NCI-H510A (cell line): ENCODE measurements at places on chromosomes 3 and 15.

DNA sequence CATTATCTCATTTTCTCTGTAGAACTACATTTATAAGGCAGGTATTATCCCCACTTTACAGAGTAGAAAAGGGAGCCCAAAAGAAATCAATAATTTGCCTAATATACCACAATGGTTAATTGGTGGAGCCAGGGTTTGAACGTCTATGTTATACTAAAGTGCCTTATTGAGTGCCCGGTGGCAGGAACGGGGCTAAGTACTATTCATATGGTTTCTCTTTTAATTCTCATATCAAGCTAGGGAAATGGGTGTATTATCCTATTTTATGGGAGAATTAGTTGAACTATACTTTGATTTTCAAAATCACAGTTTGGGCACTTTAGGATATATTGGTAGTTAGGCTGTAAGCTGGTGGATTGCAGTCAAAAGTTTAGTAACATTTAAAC, 1.5 kb downstream of the CEP97 start:
- DNase-seq: no peak

DNA sequence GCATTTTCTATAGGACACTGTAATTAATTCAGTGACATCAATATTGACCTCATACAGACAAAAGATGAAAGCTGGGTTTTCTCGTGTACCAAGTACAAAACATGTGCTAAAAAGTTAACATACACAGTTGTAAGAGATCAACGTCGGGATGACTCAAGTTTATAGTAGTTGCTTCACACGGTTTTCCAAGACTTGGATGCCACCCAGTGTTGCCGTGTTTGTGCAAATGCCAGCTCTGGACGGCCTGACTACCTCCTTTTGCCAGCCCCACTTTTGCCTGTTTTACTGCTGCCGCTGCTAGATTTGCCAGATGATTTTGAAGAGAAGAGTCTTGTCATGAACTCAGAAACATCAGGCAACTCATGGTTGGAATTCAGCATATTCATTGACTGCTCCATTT, 17.6 kb downstream of the EMC7 start:
- DNase-seq: no peak

DNA sequence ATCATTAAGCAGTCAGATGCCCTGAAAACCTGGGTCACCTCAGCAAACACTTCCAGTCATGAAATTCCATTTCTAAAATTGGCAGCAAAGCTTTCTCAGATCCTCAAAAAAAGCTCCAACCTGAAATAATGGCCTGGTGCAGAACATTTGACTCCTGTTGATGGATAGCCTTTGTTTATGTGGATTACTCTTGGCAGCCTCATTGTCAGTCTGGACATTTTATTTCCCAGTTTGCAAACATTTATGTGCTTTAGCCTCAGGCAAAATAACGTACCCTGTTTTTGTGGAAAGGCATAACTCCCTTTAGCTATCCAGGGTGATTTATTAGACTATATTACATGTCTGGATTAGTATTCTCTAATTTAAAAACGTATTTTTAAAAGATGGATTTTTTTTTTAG, 53.9 kb downstream of the PXYLP1 start:
- no peak for DNase-seq

DNA sequence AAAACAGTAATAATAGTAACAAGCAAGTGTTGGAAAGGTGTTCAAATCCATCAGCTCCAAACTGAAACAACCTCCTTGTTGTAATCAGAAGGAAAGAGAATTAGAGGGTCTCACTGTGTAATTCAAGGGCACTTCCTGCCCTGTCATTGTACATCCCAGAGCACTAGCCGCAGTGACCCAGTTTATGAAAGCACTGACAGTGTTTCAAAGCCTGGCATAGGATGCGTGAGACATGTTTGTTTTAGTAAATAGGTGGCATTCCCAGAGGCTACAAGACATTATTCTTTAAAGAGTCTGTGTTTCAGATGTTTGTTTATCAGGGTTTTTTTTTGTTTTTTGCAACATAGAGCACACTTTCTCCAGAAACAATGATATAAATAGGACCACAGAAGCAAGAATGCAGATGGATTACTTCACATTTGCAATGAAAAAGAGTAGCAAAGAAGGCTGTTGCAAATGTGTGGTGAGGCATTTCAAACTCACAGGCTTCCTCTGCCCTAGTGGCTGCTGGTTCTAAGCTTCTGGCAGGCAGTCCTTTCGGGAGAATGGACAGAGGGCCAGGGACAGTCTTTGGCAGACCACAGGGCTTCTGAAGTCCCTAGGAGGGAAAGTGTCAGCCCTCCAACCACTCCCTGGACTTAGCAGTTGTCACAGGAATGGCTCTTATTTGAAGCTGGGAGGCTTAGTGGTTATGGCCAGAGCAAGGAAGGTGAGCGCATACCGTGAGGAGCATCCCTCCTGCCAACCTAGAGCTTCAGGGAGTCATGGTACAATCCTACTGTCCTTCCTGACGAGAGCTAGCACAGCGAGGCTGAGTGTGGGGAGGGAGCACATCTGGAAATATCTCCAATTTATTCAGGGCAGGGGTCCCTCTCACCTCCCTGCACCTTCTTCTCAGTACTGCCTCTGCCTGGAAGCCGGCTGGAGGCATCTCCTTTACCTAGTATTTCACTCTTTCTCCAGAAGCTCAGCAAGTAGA, 31.4 kb upstream of the TIPARP start:
- no peak for DNase-seq

- no peak for DNase-seq
These were observed 130.2 kb downstream of the IL1RAP start for GRCh38 chr3:190644035-190644434.

DNA sequence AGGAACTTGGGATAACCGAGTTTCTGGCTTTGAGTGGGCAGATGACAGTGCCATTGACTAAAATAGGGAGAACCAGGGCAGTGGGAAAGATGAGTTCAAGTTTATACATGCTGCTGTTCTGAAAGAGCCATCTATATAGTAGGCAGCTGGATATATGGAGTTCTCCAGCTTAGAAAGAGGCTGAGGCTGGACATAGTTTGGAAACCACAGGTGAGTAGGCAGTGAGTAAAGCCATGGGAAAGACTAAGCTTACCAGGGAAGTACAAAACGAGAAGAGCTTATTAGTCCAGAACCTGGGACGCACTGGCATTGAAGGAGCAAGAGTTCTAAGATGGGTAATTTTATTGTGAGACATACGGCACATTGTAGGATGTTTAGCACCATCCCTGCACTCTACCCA, 54.2 kb downstream of the MSL2 start:
- no peak for DNase-seq

DNA sequence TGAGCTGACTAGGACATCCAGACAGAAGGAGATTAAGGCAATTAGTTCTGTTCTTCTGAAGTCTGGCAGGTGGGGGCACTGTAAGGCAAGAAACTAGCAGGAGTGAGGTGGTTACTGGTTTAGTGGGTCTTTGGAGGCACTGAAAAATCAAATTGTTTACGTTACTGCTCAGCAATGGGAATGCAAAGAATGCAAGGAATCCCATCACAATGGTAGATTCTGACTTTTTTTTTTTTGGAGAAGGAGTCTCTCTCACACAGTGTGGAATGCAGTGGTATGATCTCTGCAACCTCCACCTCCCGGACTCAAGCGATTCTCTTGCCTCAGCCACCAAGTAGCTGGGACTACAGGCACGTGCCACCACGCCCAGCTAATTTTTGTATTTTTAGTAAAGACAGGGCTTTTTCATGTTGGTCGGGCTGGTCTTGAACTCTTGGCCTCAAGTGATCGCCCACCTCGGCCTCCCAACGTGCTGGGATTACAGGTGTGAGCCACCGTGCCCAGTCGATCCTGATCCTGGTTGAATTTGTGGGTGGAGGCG, 16.4 kb downstream of the FAM107A start:
- no peak for DNase-seq

GRCh38 chr3:49674497-49674983, 389 bp downstream of the APEH start:
- DNase-seq: no peak

DNA sequence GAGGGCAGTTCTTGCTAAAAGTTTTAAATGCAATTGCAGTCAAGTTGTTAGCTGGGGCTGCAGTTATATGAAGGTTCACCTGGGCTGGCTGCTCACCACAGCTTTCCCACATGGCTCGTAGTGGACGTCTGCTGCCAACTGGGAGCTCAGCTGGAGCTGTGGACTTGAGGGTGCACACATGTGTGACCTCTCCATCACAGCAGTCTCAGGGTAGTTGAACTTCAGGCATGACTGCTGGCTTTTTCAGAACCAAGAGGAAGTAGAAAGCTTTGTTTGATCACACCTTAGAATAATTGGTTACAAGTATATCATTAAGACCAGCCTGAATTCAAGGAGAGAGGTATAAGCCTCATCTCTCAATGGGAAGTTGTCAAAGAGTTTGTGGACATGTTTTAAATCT, 74.1 kb downstream of the CHL1 start:
- no peak for DNase-seq

DNA sequence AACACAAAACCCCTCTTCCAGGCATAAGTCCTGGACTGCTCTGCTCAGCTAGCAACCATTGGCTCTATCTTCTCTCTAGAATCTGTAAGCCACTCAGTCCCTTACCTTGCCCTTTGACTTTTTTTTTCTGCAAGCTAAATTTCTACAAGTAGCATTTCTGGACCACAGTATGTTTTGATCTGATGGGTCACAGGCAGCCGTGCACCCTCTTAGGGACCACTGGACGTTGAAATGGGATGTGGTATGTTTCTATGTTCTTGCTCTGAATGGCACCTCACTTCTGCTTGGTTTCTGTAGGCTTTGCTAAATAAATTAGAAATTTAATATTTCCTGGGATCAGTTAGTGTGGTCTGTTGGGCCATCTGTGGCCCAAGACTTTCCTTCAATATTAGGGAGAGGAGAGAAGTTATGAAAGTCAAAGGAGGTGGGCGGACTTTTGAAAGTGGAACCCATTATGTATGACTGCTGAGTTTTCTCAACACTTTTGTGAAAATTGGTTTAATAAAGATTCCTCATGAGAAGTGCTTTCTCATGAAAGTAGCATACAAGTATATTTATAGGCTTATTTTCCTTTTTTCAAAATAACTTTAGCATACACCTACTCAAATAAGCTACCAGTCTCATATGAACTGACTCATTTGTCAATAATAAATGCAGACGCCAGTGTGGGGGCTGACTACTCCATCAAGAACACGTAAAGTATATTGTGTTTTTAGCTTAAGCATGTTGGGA, 18.4 kb upstream of the TIPARP start:
- DNase-seq: no peak

GRCh38 chr3:5276934-5277333, 89.4 kb downstream of the EDEM1 start:
- no peak for DNase-seq

DNA sequence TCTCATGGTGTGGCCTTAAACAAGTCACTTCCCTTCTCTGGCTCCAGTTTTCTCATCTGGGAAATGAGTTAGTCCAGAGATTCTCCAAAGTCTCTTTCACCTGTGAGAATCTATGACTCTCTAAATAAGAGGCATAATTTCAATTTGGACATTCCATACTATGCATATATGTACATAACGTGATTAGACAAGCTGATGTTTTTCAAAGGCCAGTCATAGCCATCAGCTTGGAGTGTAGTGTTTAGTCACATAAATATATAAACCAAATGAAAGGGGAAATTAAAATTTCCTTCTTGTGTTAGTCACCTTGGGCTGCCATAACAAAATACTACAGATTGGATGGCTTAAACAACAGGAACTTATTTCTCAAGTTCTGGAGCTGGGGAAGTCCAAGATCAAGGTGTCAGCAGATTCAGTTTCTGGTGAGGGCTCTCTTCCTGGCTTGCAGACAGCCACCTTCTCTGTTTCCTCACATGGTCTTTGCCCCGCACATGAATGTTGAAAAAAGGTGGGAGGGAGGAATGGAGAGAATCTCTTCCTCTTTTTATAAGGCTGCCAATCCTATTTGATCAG, 19.4 kb downstream of the TMEM41A start:
- DNase-seq: no peak

DNA sequence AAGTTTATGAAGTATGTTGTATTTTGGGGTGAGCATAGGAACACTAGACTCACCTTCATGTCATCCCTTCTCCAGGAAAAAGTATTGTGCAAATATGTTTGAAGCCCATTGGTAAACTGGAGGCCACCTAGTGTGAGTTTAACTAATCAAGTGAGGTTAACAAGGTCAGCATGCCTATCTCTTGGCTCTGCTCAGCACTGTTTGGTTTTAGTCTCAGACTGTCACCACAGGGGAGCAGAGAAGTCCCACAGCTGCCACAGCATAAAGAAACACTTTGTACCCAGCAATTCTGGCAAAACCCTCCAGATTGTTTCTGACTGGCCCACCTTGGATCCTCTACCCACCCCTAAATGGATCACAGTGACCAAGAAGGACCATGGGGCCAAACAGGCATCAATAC, 152.7 kb downstream of the FEZF2 start:
- DNase-seq: no peak

DNA sequence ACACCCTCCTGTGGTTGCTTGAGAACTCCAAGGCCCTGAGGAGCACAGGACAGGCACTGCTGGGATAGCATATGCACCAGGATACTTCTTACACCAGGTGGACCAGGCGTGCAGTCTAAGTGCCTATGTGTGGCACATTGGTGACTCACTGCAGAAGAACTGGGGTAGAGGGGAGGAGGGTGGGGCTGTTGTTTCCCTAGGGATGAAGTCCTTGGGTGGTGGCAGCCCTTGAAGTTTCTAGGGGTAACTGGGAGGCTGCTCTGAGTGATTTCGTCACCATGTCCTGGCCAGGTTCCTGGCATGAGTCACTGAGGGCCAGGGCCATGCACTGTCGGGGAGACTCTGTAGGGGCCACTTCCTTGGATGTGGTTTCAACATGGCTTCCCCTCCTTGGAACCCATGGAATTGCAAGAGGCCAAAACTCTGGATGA, 15.9 kb downstream of the MYZAP start:
- no peak for DNase-seq

DNA sequence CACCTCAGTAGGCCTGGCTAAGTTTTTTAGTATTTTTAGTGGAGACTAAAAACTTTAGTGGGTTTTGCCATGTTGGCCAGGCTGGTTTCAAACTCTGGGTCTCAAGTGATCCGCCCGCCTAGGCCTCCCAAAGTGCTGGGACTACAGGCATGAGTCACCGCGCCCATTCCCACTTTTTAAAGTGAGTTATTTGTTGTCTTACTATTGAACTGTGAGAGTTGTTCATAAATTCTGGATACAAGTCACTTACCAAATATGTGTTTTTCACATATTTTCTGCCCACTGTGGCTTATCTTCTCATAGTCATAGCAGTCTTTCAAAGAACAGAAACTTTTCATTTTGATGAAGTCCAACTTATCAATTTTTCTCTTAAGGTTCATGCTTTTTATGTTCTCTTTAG, 29.9 kb upstream of the SPSB4 start:
- no peak for DNase-seq

DNA sequence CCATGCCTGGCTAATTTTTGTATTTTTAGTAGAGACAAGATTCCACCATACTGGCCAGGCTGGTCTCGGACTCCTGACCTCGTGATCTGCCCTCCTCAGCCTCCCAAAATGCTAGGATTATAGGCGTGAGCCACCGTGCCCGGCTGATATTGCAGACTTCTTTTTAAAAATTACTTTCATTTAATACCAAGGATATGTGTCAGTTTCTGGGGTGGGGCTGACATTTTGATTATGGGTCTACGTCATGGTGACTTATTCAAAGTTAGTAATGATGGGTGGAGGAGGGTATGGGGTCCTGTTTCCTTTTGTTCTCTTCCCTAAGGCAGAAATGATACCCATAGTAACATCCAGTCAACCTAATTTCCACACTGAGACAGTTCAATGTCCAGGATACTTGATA, 34.7 kb downstream of the GBE1 start:
- DNase-seq: no peak
